ENCODE measurements at places on chromosomes 7 and 10.

- DNase-seq, result no peak
Observed at GRCh38 chr10:43209651-43210141, 57.2 kb downstream of the RASGEF1A start.

GRCh38 chr7:50655490-50655889 is 90.3 kb upstream of the DDC start:
- no peak for DNase-seq

- DNase-seq, result no peak
Observed at GRCh38 chr7:31416381-31416870, 75.9 kb upstream of the NEUROD6 start.

DNA sequence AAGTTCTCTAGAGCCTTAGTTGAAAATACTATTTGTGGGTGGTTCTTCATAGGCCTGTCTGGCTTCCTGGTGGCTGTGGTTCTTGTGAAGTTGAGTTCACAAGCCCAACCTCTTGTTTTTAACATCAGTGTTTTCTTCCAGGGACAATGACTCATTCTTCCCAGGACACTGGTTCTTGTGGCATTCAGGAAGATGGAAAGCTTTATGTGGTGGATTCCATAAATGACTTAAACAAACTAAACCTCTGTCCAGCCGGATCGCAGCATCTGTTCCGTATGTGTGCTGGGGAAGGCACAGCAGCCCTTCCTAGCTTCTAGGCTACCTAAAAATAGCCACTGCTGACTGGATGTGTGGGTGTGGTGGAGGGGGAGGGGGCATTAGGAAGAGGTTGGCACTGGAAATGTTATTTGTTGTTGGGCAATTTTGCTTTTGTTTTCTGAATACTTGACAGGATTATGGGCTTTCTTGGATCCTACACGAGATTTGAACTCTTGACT is 3.9 kb downstream of the LSMEM1 start:
- no peak for DNase-seq

- DNase-seq, result no peak
Observed at GRCh38 chr10:3850999-3851937, 66.3 kb upstream of the KLF6 start.

- no peak for DNase-seq
Observed at GRCh38 chr10:6743291-6743849, 163.3 kb upstream of the PRKCQ start.

DNA sequence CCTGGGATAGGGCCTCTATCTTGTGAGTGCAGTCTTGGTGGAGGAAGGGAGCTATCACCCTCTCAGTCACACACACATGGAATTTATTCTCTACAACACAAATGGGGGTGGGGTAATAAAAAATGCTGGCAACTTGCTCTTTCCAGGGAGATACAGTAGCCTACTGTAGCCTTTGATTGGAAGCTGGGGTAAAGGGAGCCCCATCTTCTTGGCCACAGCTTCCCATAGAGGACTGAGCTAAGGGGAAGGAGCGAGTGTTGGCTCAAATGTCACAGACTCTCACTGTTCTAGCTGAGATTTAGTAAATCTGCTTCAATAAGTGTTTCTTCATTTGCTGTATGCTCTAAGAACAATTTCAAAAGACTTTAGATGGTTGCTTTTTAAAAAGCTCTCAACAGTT is 222.2 kb upstream of the CXCL12 start:
- no peak for DNase-seq

DNA sequence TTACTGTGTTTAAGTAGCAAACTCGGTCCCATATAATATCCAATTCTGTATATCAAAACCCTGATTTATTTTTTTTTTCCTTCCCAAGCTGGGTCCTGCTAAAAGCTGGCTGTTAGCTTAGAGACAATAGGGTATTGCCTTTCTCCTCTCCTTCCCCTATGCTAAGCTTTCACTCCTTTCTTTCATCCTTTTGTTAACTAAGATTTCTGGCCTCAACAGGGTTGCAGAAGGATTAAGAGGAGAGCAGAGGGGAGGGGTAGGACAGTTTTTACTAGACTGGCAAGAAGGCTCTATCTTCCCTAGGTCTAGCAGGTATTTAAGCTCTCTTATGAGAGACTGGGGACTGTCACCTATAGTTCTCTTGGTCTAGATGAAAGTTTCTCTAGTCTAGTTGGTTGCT is 229.2 kb downstream of the KCND2 start:
- DNase-seq, result no peak

DNA sequence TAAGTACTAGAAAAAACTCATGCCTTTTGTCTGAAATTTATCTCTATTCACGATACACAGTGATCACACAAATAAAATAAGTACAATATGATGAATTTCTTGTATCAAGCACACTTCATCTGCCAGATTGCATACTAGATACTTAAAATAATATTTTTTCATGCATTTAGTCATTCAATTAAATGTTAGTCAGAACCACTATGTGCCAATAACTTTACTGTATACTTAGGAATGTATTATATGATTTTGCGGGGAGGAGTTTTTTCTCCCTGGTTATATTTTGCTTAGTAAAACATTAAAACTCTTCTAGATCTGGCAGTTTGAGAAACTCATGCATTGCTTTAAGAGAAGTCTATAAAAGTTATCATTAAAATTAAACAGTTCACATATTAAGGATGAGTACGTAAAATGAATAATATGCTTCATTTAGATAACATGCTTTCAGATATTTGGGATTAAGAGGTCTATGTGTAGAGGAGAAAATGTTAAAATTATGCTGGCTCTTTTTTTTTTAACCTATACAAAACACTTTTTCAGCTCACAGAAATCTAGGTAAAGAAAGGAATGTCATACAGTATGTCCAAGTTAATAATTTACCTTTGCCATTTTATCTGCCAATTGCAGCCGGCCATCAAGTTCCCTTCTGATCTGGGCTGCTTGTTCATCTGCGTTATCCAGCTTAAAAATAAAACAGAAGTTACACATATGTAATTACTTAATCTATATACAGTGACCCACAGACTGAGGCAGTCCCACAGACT is 70.1 kb downstream of the RNF133 start:
- DNase-seq, result no peak

GRCh38 chr7:28332046-28332445 is 80.3 kb upstream of the CREB5 start:
- DNase-seq, result no peak

- no peak for DNase-seq
Observed at GRCh38 chr7:2251841-2252771, 10.1 kb downstream of the NUDT1 start.

DNA sequence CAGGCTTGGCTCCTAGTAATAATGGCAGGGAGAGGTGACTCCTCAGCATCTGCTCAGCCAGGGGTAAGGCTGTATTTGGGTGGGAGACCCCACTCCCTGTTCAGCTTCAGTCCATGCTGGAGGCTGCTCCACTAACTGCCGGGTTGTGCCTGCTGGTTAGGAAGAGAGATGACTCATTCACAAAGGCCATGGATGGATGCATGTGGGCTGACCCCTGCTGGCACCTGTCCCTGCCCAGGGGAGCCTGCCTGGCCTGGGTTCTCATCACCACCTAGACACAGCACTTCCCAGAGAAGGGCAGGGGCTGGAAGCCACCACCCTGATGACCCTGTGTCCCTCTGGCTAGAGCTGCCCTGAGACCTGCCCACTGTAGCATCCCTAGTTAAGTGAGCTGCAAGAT is 59.0 kb downstream of the VSTM4 start:
- DNase-seq, result no peak

DNA sequence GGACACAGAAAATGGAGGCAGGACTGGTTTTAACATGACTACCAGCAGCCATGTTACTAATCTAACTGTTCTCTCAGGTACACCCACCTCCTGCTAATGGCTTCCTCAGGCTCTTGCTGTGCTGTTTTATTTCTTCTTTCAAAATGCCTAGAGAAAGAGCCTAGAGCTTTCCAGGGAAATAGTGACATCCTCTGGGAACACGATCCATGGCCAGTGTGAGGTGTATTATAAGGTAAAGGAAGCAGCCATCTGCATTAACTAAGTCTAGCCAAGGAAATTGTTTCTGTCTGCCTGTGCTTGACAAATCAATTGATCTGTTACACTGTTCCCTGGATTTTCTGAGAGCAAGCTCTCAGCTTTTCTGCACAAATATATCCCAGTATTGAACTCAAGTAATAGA is 42.2 kb upstream of the AOAH start:
- DNase-seq, result no peak

- no peak for DNase-seq
Observed at GRCh38 chr7:10707519-10707918, 266.2 kb upstream of the PHF14 start.

- DNase-seq, result no peak
Observed at GRCh38 chr10:66844176-66844942, 81.5 kb upstream of the LRRTM3 start.

GRCh38 chr7:26612742-26613141 is 251.6 kb downstream of the SKAP2 start:
- DNase-seq, result no peak

GRCh38 chr10:60048091-60048501 is 141.7 kb upstream of the CCDC6 start:
- DNase-seq, result no peak

DNA sequence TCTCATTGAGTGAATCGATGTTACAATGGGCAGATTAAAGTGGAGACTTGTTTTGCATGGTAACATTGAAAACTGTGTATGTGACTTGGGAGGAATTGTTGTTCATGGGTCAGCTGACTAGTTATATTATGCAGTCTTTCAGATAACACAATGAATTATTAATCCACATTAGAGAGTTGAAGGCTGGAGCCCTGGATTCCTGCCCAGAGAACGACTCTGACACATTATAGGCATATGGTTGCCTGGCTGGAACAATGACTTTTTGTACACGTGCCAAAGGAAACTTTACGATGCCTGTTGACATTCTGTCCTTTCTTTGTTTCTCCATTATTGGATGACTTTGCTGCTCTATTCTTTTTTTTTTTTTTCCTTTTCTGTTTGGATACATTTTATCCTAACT is 52.3 kb upstream of the TMEM229A start:
- DNase-seq, result no peak

DNA sequence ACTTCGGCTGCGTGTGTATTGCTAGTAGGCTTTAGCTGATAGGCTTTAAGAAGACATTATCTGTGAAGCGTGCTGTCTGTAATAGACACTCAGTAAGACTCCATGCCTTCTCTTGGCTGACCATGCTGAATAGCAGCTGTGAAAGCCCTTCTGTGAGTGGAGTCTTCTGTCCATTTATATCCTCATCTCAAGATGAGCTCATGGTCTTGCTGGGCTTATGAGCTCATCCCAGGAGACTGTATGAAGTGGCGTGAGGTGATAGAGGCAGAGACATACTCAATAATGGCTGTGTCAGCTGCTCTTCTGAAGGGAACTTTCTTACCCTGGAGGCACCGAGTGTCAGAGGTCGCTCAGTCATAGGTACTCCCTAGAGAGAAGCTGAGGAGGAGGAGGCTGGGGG is 111.5 kb downstream of the SH2D4B start:
- DNase-seq, result no peak

DNA sequence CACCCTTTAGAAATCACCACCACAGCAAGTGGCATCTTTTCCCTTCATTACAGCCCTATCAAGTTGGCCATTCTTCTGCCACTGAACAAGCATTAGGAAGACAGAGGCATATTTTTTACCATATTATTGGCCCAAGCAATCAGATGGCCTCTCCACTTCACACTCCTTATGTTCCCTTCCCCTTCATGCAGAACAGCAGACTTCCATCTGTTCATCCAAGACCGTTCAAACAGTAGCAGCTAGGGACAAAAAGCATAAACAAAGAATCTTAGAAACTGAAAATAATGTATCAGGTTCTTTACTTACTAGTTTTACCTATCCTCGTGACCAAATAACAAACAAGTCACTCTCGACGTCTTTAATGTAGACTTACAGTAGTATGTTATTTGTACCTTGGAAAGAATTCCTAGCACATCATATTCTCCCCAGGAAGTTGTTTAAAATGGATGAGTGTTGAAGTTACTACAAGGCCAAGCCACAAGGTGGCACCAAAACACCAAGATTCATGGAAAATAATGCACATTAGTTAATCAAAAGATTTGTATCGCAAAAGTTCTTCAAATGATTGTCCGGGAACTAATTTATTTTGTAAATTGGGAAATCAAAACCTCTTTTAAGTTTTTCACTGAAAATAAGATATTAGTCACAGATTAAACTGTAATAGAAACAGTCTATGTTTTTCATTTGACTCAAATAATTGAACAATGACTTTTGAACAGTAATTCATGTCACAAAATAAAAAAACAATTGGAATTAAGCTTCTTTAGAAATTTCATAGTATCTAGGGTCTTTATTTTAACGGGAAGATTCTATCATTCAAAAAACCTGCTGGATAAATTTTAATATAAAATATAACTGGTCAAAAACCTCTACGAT is 112.1 kb downstream of the VPS41 start:
- DNase-seq, result peak; percentile 8

DNA sequence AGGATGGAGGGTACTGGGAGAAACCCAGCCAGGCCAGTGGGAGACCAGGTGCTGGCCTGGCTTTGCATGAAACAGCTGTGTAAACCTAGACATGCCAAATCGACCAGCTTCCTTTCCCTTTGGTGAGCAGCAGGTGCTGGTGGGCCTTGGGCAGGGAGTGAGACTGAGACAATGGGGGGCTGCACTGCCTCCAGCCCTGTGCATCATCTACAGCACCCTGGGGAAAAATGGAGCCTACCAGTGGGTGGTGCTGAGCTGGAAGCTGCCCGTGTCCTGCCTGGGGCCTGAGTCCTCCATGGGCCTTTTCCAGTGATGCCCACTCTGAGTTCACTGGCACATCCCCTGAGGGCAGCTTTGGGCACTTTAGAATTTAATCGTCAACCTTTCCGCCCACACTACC is 19.2 kb upstream of the DDC start:
- DNase-seq, result no peak

DNA sequence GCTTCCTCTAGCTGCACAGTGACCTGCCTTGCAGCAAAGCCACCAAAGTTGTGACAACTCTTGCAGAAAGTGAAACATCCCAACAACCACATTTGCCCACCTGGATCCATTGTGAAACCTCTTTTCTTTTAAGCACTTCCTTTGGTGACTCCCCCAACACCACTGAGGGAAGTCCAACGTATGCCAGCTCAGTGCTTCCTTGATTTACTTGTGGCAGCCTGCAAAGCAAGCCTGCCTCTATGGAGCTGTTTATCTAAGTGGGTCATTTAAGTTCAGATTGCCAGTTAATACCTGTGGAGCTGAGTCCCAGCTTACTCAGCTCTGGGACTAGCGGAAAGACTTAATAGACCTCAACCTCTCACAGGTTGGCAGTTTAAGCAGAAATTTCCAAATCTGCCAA is 230.8 kb upstream of the GHITM start:
- DNase-seq, result no peak

DNA sequence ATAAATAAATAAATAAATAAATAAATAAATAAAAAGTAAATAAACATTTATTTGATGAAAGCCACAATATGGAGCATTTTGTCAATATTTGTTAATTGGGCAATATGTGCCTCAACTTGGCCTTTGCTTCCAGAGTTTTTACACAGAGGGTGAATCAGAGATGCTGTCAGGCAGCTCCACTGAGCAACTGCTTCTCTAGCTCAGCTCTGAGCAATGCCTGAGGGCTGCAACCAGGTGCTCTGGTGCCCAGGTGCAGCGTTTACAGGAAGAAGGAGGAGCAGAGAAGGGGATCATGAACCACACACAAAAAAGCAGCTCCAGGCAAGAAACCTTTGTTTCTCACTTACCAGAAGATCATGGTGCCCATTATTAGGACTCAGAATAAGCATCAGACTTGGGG is 876.2 kb upstream of the AUTS2 start:
- no peak for DNase-seq

- no peak for DNase-seq
Observed at GRCh38 chr7:98288064-98288823, 6.8 kb downstream of the BRI3 start.
